Bronchial epithelial cell (primary cell): ENCODE measurements at places on chromosomes 12 and 14.
A peak's percentile ranks its signal among the peaks of the same experiment; 100 is the strongest.

DNA sequence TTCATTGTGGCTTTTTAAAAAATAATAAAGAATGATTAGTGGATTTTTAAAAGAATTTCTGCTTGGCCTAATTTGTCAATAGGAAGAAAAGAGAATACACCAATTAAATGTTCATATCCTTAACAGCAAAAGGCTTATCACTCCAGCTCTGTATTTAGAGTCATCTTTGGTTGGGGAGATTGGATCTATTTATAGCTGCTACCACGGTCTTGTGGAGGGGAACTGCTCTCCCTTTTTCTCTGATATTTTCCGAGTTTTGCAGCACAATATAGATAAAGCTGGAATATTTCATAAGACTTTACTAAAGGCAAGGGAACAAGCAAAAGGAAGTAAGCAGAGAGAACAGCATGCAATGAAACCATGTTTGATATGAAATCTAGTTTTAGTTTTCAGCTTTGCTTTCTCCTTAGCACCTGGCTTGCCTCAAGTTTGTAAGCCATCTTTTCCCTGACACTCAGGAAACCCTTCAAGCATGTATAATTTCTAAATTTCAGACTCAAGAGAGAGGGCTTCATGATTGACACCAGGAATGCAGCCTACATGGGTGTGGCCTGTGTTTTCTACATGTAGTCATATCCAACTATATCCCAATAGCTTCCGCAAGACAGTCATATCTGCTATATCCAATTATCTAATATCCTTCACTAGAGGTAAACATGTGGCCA, 35.2 kb downstream of the BRMS1L start:
- DNase-seq = no peak

DNA sequence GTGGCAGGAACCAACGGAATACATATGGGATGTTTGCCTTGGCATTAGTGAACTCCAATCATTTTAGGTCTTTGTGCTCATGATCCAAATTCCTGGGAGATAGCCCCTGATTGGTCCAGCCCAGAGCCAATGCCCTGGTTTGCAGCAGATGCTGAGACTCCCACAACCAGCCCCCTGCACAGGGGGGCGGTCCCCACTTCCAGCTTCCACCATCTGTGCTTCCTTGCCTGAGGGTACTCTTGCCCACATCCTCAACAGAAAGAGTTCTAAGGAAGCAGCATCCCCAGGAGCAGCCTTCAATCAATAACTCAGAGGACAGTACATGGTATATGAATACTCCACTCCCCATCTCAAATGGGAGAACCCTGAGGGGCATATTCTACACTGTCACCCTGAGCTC, 39.7 kb upstream of the FICD start:
- no peak for DNase-seq

GRCh38 chr12:118336123-118336522, 36.6 kb downstream of the TAOK3 start:
- DNase-seq = peak; percentile 33

DNA sequence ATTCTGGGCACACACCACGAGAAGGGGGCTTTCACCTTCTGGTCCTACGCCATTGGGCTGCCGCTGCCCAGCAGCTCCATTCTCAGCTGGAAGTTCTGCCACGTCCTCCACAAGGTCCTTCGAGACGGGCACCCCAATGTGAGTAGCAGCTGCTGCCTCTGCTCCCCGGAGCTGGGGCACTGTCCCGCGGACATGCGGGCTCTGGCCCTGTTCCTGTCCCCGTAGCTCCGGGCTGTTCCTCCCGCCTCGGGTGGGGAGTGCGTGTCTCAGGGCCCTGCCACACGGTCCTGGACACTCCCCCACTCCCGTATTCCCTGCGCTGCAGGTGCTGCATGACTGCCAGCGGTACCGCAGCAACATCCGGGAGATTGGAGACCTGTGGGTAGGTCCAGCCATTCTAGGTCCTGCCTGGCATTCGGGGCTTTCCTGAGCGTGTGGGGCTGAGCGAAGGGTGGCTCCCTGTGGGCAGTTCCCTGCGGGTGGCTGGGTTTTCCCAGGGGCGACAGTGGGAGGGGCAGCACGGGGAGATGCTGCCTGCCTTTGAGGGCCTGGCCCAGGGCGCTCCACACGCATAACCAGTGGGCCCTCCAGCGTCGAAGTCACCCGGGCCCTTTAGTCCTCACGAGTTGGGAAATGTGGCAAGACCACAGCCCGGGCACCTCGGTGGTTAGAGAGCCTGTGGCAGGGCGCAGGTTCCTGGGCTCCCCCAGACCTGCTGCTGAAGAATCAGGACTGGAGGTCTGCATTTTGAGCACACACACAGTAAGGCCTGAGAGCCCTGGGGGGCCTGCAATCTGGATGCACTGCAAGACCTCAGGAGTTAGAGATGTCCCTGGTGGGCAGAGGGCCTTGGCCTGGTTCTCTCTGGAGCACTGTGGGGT, 13.5 kb downstream of the HIP1R start:
- no peak for DNase-seq

DNA sequence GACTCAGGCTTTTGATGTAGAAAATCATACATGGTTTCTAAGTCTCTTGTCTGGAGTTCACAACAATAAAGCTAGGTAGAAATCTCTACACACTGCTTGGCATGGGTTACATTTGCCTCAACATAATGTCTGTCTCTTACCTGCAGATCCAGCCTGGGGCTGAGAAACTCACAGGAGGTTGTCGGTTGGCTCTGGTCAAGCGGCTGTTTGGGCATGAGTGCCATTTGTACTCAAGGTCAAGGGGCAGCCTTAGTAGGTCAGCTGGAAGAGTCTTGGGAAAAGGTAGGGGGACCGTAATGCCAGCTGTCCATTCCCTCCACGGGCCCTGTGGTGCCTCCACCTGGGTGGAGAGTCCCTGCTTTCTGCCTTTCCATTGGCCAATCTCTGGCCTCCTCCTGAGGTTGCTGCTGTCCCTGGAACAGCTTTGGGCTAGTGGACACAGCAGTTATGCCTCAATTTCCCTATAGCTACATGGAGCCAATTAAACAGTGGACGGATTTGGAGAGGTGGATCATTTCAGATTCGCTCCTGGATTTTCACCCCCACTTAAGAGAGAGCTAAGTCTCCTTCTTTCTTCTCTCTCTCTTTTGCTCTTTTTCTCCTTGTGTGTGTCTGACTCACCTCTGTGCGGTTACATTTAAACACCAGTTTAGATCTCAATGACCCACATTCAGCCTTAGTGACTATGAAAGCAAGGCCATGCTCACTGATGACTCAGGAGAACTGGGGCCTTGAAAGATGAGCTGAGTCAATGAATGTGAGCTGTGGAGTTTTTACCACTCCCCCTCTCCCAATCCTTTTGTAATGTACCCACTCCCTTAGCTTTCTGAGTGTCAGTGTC, 132.8 kb upstream of the HIF1A start:
- DNase-seq = peak; percentile 100

DNA sequence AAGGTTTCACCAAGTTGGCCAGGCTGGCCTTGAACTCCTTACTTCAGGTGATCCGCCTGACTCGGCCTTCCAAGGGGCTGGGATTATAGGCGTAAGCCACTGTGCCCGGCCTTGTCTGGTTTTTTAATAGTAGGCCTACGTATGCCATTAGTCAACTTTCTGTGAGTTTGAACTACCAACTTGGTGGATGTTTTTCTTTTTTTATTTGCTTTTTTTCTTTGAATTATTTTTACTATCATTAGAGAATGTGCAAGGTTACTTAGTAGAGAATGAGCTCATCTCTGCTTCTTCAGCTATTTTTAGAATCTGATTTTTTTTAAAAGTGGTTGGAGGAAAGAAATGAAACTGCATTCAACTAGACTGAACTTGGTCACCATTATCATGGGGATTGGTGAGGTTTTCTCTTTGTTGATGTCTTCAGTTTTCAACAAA, 51.4 kb downstream of the HMGA2 start:
- no peak for DNase-seq

DNA sequence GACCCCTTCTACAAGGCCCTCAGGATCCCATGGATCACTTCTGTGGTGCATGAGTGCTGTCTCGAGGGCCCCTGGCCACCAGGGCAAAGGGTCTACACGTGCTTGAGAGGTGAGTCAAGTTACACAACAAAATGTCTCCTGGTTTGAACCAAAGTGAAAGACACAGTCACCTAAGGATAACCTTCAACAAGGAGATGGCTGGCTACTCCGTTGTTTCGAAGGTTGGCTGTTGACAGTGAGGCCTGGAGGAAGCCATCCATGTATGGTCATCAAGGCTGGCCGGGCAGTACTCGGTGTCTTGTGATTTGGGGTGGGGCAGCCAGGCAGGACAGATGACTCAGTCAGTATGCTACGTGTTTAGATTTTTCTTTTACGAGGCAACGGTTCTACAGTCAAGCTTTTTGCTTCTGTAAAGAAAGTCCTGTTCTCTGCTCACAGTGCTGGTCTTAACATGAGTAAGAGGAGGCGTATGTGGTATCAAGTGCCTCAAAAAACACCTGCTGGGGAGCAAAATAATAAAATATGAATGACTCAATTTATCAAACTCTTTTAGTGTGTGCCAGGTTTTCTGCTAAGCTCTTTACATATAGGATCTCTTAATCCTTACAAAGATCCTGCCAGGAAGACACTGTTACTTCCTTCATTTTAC, 18.0 kb upstream of the NT5DC3 start:
- DNase-seq = peak; percentile 99

GRCh38 chr12:93938317-93938716, 210.1 kb upstream of the PLXNC1 start:
- no peak for DNase-seq

DNA sequence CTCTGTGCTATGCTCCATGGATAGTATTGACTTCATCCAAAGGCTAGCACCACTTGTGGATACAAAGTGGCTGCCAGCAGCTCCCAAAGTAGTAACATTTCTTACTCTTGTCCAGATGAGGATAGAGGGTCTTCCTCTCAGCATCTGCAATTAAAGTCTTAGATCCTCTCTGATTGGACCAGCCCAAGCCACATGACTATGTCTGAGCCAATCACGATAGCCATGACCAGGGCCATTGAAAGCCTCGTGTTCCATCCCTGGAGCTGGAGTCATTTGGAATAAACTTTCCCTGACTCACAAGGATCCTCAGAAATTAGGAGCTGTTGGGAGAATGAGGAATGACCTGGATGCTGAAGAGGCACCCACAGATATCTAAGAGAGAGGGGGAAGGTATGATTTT, 28.5 kb upstream of the SLC24A4 start:
- no peak for DNase-seq

DNA sequence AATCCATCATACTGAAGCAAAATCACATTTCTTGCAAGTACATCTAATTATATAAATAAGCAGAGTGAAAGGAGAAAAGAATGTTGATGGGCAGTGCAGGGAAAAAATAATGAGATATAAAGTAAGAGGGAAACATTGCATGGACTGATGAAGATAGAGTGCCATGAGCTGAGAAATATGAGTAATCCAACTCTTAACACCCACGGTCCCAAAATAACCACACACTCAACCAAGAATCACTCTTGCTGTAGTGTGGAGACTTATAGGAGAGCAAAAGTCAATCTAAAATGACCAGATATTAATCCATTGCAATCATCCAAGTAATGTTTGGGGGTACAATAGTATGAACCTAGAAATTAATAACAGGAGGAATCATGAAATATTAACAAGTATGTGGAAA, 40.2 kb downstream of the MYF5 start:
- DNase-seq = peak; percentile 23

GRCh38 chr12:95202691-95203486, 14.4 kb downstream of the FGD6 start:
- DNase-seq = no peak

- no peak for DNase-seq
These were observed 688 bp upstream of the NECAP1 start for GRCh38 chr12:8081251-8081920.

- no peak for DNase-seq
These were observed 1026.9 kb downstream of the LRFN5 start for GRCh38 chr14:42633504-42634095.

DNA sequence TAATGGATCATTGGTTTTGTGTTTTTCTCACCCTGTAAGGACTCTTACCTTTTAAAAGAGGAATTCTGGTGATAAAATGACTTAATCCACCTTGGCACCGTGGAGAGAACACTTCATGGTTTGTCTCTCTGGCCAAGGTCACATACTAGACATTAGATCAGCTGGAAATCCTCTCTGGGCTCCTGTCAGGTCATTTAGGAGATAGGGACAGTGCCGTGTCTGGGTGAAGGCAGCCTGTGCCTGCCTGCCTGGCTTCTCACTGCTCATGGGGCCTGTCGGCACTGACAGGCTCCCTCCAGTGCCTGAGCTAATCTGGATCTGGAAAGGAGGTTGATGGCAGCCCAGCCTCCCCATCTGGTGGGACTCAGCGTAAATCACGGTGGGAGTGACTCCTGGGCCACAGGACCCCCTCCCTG, 5.7 kb downstream of the CRADD start:
- no peak for DNase-seq

DNA sequence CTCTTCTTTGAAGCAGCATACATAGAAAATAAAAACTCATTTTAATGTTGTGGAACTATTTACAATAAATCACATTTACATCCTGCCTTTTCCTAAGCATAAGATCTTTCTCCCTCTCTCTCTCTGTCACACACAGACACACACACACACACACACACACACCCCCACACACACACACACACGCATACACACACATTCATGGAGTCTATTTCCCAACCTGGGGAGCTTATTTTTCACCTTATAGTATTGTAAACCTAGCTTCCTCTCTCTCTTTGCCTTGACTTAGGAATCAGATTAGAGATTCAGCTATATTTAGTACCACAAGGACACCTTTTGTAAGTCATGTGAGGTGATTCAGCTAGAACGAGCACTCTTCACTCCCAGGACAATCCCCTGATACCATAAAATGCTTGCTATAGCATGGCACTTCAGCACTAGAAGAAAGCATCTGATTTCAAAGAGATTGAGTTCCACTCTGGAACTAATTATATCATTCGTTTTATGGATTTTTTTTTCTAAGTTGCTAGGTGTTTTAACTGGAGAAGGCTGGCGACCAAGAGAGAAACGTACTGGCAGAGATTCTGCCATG, 23.6 kb downstream of the TMEM30B start:
- DNase-seq = no peak

GRCh38 chr12:34016361-34016760, 5.9 kb upstream of the ALG10 start:
- DNase-seq = no peak

DNA sequence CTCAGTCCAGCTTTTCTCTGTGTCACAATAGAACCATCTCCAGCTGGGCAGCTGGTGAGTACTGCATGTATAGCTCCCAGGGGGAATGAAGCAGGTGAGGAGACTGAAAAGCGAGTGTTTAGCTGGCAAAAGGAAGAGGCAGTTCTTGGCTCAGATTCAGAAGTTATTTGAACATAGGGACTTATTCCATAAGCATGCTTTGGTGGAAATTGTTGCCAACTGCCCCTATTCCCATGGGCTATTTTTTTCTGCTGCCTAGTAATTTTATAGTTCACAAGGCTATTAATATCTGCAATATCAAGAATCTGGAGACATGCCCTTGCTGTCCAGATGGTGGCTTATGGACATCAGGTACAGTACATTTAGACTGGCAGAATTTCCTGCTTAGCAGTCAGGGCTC, 1112.7 kb downstream of the LRFN5 start:
- no peak for DNase-seq

- no peak for DNase-seq
These were observed 135.1 kb downstream of the ETNK1 start for GRCh38 chr12:22759769-22760674.

DNA sequence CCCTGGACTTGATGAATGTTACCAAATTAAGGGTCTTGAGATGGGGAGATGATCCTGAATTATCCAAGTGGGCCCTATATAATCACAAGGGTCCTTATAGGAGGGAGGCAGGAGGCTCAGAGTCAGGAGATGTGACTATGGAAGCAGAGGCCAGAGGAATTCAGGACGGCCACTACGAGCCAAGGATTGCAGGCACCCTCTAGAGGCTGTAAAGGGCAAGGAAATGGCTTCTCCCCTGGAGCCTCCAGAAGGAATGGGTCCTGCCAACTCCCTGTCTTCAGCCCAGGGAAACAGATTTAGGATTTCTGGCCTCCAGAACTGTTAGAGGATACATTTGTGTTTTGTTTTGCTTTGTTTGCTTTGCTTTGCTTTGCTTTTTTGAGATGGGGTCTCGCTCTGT, 8.8 kb downstream of the BDKRB1 start:
- DNase-seq = no peak
